ENCODE measurements at places on chromosomes 16 and 17. TPM values are rescaled to one million over a fixed set of nuclear protein-coding genes. Genes with fewer than 3 reads are reported as not detected.

DNA sequence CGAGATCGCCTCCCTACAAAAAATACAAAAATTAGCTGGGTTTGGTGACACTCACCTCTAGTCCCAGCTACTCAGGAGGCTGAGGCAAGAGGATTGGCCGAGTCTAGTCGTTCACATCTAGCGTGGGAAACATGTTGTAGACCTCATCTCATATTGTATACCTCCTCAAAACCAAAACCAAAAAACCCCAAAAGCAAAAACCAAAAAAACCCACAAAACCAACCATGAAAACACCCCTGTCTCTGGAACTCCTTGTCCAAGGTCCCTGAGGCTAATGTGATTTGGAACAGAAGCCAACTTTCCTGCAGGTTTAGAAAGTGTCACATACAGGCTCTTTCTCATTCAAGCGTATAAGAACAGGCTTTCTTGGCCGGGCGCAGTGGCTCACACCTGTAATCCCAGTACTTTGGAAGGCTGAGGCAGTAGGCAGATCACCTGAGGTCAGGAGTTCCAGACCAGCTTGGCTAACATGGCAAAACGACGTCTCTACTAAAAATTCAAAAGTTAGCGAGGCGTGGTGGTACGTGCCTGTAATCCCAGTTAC is 29.0 kb downstream of the RAB11FIP3 start:
- H3K4me3 ChIP-seq = no peak overlapping the region
- no peaks in the 10 kb centered on the region for H3K27me3 ChIP-seq
- H3K4me1 ChIP-seq = no peaks in the 10 kb centered on the region
- no peak overlapping the region for H3K27ac ChIP-seq
- no peak for DNase-seq

DNA sequence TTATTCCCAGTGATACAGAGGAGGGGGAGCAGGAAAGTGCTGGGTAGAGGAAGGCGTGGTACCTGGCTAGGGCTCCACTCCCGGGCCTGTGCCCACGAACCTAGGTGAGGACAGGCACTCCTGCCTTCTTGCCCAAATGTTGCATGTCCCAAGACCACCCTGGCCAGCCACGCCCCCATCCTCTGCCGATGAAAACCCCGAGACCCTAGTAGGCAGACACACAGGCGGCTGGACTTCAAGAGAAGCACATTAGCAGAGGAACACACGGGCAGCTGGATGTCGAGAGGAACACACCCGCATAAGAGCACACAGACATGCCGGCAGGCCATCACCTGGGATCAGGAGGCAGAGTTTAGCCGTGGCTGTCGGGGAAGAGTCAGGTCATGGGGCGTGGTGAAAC is 1386.5 kb upstream of the GOT2 start:
- H3K36me3 ChIP-seq = no peaks in the 10 kb centered on the region
- DNase-seq = no peak
- no peaks in the 10 kb centered on the region for H3K27me3 ChIP-seq

DNA sequence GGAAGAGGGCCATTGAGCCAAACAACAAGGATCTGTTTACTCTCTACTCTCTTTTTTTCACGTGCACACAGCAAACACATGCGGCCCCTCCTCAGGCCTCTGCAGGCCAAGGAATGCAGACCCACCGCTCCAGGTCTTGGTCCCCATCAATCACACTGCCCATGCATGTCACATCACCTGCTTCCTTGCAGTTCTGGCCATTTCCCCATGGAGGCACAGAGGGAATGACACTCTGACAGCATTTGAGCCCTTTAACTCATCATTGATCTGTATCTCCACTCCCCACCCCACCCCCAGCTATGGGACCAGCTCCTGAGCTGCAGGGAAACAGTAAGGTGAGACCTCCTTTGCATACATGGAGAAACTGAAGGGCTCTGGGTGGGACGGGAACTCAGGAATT is 45.9 kb upstream of the MEIOC start:
- H3K4me3 ChIP-seq = no peak overlapping the region
- H3K4me1 ChIP-seq = no peaks in the 10 kb centered on the region
- no peaks in the 10 kb centered on the region for H3K27me3 ChIP-seq
- H3K27ac ChIP-seq = no peak overlapping the region
- no peak for DNase-seq

DNA sequence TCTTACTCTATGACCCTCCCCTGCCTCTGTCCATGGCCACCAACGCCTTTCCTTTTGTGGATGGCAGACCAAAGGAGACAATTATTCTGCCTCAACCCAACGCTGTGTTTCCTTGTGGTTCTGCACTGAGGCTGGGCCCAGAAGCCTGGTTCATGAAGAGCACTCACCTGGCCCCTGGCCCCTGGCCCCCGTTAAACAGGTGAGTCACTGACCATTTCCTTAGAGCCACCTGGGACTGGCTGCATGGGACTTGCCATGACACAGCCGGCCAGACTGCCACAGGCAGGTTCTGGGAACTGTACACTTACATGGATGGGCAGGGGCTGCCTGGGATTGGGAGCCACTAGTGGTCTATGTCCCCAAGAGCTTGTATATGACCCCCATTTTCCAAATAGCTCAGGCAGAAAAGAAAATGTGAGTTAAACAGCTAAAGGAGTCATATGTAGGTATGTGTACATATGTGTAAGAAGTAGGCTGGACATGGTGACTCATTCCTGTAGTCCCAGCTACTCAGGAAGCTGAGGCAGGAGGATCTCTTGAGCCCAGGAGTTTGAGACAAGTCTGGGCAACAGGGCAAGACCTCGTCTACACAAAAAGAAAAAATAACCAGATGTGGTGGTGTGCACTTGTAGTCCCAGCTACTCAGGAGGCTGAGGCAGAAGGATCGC is 181.9 kb upstream of the CACNG5 start:
- no peaks in the 10 kb centered on the region for H3K4me1 ChIP-seq
- no peak for DNase-seq
- no peaks in the 10 kb centered on the region for H3K27me3 ChIP-seq
- H3K4me3 ChIP-seq = no peak overlapping the region
- H3K36me3 ChIP-seq = no peaks in the 10 kb centered on the region

The KDM6B gene
- 6.4 TPM for total RNA-seq

The KCNJ12 gene
- 1.4 TPM for total RNA-seq

The DNAAF1 gene
- 9.5 TPM for total RNA-seq

The PMP22 gene
- 114 TPM for total RNA-seq

The TCAP gene
- total RNA-seq = 0.48 TPM
